ENCODE measurements at places on chromosomes 6 and 20.

GRCh38 chr6:95742767-95743289, 165.5 kb downstream of the MANEA start:
- H3K36me3 ChIP-seq: no peaks in the 10 kb centered on the region
- H3K4me1 ChIP-seq: no peaks in the 10 kb centered on the region
- H3K27me3 ChIP-seq: no peaks in the 10 kb centered on the region
- no peak for DNase-seq

GRCh38 chr6:12458558-12458957, 168.4 kb downstream of the EDN1 start:
- DNase-seq: no peak
- no peak overlapping the region for H3K4me3 ChIP-seq
- H3K27me3 ChIP-seq: no peaks in the 10 kb centered on the region
- H3K4me1 ChIP-seq: no peaks in the 10 kb centered on the region
- no peak overlapping the region for H3K27ac ChIP-seq

DNA sequence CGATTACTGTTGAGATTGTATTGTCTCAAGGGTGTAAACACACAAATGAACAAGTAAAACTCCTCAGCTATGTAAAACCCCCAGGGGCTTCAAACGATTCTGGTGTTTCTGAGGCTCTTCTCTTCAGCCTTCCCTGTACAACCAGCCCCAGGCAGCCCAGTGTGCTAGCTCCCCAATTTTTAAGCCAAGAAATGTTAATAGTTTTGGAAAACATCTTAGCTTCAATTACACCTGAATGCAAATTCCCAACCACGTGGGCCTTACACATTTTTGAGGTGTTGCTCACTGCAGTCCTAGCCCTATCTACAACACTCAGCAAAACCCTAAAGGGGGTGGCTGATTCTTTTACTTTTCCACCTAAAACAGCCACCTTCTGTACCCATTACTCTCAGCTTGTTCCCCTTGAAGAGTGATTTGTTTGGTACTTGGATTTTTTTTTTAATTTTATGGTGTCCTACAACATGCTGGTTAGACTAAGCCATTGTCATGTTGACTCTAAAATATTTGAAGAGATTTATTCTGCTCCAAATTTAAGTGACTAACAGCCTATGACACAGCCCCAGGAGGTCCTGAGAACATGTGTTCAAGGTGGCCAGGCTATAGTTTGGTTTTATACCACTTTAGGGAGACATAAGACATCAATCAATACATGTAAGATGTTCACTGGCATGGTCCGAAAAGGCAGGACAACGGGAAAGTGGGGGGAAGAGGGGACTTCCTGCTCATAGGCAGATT, 48.7 kb downstream of the ADAT2 start:
- no peak overlapping the region for H3K4me3 ChIP-seq
- H3K27me3 ChIP-seq: no peaks in the 10 kb centered on the region
- H3K4me1 ChIP-seq: peaks cover 21% of the 10 kb centered on the region
- DNase-seq: no peak
- H3K27ac ChIP-seq: no peak overlapping the region

DNA sequence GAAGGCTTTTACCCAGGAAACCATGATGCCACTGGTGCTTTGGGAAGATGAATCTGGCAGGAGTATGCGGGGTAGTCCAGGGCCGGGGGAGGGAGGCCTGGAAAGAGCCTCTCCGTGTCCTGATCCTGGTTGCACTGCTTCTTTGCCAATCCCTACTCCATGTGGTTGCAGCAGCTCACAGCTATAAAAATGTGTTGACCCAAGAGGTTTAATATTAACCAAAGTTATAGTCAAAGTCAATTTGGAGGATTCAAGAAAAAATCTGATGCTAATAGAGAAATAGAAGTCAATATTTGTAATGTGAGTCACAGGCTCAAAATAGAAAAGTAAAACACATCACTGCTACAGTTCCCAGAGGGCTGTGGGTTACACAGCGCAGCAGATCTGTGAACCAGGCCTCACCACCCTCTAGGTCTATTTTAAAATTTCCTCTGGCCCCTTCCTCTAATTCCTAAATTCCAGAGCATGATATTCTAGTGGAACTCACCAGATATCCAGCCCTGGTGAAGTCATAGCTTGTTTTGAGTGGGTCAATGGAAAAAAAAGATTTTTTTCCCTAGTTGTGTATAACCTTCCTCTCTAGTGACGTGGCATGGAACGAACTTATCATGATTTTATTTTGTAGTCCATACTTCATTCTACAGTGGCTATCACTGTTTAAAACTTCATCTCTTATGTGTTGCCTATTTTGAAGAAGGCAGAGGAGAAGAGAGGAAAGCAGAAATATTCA, 63.2 kb upstream of the BMP2 start:
- H3K27me3 ChIP-seq: no peaks in the 10 kb centered on the region
- H3K36me3 ChIP-seq: no peaks in the 10 kb centered on the region
- no peak overlapping the region for H3K4me3 ChIP-seq
- no peak for DNase-seq
- H3K27ac ChIP-seq: peak overlapping the region; percentile 61
- H3K4me1 ChIP-seq: no peaks in the 10 kb centered on the region

- no peak for DNase-seq
- no peaks in the 10 kb centered on the region for H3K36me3 ChIP-seq
- H3K27ac ChIP-seq: no peak overlapping the region
- H3K27me3 ChIP-seq: no peaks in the 10 kb centered on the region
Measured at GRCh38 chr6:164252948-164253347, 838.4 kb downstream of the QKI start.

DNA sequence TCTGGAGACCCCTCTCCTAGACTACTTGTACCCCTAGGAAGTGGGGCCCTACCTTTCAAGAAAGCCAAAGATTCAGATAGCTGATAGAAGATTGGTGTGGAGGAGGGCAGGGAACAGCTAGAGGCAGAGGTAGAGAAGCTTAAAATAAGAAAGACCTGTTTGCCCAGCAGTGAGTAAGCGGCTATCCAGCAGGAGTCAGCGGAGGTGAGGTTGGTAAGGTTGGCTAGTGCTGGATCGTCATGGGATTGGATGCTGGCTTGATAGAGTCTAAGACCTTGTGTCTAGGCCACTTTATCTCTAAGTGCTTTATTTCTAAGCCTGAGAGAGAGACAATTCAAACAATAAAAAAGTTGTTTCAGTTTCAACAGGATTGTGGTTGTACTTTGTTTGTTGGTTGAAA, 19.1 kb downstream of the ANKS1A start:
- DNase-seq: no peak
- H3K27ac ChIP-seq: no peak overlapping the region
- H3K27me3 ChIP-seq: no peaks in the 10 kb centered on the region
- H3K4me1 ChIP-seq: no peaks in the 10 kb centered on the region
- H3K4me3 ChIP-seq: no peak overlapping the region
- H3K36me3 ChIP-seq: no peaks in the 10 kb centered on the region

GRCh38 chr20:17171746-17172280, 55.0 kb upstream of the PCSK2 start:
- no peaks in the 10 kb centered on the region for H3K4me1 ChIP-seq
- no peak overlapping the region for H3K27ac ChIP-seq
- no peaks in the 10 kb centered on the region for H3K27me3 ChIP-seq
- H3K36me3 ChIP-seq: no peaks in the 10 kb centered on the region
- H3K4me3 ChIP-seq: no peak overlapping the region

DNA sequence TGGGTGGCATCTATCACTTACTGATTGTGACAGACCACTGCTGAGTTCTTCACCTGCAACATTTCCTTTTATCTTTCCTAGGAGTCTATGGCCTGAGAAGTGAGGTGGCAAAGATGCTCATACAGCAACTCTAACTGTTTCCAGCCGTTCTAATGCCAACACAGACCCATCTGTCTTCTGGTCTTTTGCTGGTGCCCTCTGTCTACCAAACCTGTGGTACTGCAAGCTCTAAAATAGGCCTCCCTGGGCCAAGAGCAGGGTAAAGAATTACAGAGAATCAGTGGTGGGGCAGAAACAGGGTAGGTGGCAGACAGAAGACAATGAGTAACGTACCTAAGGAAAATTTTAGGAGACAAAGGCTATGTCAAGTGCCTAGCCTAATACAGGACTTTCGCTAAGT, 611.0 kb upstream of the FLRT3 start:
- DNase-seq: no peak
- H3K27ac ChIP-seq: no peak overlapping the region
- H3K36me3 ChIP-seq: no peaks in the 10 kb centered on the region
- H3K4me3 ChIP-seq: no peak overlapping the region
